ENCODE measurements at places on chromosomes 2 and 18.

DNA sequence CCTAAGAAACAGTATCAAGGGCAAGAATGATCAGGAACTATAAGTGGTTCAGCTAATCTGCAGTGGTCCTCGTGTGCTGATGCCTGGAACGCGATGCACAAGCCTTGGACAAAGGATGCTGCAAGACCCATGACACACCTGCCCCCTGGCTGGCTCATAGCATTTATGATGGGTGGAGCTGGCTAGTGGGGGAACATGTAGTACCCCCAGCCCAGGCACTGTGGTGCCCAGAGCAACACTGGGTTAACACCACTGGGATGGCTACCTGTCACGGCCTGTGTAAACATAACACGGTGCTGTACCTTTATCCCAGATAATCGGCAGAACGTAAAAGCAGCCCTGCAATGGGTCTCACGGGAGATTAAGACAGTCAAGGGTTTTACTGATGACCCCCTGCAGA, 60.3 kb upstream of the PEX13 start:
- DNase-seq, result no peak

GRCh38 chr2:44851518-44851917, 90.0 kb upstream of the SIX3 start:
- DNase-seq, result no peak

GRCh38 chr2:168426861-168427260, 29.2 kb upstream of the CERS6 start:
- DNase-seq, result no peak

GRCh38 chr2:385785-386184, 97.9 kb upstream of the ALKAL2 start:
- no peak for DNase-seq

DNA sequence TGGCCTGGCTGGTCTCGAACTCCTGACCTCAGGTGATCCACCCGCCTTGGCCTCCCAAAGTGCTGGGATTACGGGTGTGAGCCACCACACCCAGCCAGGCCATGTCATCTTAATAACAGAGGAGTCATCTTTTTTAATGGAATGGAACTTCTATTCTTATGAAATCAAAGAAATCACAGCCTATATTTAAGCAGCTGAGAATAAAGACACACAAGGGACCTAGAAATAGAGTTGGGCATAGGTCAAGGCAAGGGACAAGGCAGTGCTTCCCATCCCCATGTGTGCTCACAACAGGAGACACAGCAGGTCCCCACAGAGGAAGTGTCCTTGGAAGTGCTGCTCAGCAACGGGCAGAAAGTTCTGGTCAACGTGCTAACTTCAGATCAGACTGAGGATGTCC, 3.2 kb downstream of the SNX17 start:
- no peak for DNase-seq

DNA sequence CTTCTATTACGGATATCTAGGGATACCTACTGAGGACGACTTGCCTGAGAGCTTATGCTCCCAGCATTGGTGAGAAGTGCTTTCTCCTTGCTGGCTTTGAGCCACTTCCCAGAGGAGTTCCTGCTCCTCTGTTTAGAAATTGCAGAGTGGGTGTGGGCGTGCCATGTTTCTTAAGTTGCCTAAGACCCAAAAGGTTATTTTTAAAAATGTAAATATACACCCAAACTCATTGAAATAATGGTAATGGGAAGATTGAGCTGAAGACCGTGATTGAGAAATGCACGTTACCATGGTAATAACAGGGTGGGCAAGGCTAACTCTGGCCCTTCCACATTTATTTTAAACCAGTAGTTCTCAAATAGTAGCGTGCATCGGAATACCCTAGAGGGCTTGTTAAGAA, 17.2 kb upstream of the TMEM200C start:
- no peak for DNase-seq

DNA sequence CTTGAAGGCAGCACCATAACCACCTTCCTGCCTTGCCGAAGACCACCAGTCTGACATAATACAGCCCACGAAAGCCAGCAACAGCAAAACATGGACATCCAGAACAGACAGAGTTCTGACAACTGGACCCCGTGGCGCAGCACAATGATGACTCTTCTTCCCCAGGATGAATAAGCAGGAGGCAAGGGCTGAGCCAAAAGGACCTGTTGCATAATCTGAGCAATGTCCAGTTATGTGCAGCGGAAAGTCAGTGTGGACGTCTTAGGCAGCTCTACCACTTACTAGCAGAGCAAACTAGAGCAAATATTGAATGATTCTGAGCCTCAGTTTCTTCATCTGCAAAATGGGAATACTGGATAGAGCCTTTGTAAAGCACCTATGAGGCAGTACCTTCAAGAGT, 225.1 kb downstream of the ZBTB7C start:
- DNase-seq, result no peak

- no peak for DNase-seq
These were observed 83.3 kb downstream of the PTGR3 start for GRCh38 chr18:75125382-75126331.

DNA sequence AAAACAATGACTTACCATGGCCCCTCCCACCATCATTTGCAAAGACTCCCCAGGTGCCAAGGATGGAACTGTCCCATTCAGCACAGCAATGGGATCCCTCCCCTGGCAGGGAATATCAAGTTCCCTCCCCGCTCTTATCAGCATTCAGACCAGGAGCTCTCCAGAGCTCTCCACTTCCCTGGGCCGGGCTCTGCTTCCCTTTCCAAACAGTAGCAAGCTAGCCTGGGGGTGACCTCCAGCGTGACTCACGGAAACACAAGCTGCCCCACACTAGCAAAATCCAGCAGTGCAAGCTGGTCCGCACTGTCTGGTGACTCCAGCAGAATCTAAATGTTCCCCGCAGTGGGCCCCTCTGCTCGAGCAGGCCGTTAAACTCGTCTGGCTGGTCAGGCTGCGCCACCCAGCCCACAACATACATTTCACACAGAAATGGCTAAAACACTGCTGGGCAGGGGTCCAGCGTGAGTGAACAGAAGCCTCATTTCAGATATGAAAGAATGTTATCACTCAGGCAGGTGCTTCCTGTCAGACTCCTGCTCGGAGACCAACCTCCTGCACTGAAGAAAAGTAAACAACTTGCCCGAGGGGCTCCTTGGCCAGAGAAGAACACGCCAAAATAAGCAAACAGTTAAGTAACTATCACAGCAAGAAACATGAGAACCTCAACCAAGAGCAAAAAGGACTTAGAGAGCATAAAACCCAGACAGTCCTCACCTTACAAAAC, 33.9 kb downstream of the STAT1 start:
- no peak for DNase-seq

- DNase-seq, result peak; percentile 53
These were observed 92.4 kb downstream of the DYSF start for GRCh38 chr2:71545572-71546274.

GRCh38 chr2:64376926-64377325, 77.0 kb upstream of the LGALSL start:
- DNase-seq, result no peak

DNA sequence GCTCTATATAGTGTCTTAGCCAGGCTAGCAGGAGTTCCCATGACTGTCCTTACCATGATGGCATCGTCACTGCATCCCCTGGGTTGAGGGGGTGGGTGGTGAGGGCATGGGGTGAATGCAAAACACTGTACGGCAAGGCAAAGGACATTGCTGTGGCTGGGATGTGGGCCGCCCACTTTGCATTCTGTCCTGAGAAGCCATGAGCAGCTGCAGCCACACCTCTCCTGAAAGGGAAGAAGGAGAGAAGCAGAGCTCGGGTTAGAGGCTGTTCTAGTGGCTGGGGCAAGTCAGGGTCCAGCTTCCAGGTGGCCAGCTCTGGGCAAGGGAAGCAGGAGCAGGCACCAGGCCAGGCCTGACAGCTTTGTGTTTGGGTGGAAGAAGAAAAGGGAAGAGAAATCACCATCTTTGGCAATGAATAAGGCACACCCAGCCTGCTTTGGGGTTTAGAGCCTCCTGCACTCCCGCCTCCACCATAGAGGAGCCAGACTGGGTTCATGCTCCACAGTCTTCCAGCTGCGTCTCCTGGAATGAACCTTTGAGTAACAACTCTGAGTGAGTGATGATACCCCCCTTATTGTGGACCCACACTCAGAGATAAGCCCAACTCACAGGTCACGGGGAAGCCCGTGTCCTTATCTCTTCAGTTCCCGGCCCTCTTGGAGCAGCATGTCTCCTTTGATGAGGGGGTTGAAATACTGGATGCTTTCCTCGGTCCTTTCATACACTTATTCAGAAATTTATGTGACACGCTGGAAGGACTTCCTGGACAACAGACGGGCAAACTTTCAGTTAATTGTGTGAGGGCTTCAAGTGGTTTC, 63.4 kb downstream of the INPP4A start:
- DNase-seq, result no peak

- DNase-seq, result no peak
These were observed 95.7 kb downstream of the CTIF start for GRCh38 chr18:48634491-48634890.

DNA sequence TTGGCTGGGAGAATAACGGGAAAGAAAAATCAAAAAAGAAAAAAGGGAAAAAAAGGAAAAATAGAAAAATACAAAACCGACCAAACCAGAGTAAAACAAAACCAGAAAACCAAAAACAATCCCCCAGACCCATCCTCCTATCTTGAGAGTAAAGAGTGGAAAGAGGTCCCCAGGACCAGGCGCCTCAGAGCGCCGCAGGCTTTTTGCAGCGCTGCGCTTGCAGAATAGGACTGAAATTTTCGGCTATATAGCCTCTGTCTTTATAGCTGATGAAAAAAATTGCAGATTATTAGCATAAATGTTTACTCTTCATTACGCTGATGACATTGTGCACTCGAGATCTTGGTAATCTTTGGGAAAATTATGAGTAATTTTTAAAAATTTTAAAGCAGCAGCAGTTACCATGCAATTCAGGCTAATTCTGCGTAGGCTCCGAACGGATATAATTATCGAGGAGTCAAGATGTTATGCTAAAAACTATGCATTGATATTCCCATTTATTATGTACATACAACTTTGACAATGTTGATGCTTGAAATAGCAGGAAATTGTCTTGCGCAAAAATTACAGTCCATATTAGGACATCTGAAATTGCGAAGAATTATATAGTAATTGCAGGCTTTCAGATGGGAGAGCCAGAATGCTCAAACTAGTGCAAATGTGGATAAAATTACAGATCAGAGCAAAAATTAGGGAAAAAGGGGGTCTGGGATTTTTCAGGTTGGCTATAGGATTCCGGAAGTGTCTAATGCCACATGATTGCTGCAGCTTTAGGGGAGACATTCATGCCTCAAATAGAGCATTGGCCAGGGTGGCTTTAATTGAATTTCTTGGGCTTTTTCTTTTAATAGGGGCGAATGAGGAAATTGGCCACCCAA, 8.3 kb downstream of the DLX1 start:
- DNase-seq, result no peak

- DNase-seq, result no peak
These were observed 18.0 kb upstream of the LBH start for GRCh38 chr2:30213326-30213725.

- no peak for DNase-seq
These were observed 41.9 kb downstream of the ITGB6 start for GRCh38 chr2:160157861-160158829.

GRCh38 chr2:28463211-28463816, 32.5 kb upstream of the PLB1 start:
- no peak for DNase-seq

- no peak for DNase-seq
These were observed 172.6 kb downstream of the PRPF40A start for GRCh38 chr2:152544638-152545037.

- DNase-seq, result no peak
These were observed 56.8 kb downstream of the COX7A2L start for GRCh38 chr2:42304059-42304713.

- DNase-seq, result no peak
These were observed 886.0 kb upstream of the CDH2 start for GRCh38 chr18:29062921-29063320.

- peak; percentile 48 for DNase-seq
These were observed 2.2 kb downstream of the PLEKHA3 start for GRCh38 chr2:178482437-178482836.

DNA sequence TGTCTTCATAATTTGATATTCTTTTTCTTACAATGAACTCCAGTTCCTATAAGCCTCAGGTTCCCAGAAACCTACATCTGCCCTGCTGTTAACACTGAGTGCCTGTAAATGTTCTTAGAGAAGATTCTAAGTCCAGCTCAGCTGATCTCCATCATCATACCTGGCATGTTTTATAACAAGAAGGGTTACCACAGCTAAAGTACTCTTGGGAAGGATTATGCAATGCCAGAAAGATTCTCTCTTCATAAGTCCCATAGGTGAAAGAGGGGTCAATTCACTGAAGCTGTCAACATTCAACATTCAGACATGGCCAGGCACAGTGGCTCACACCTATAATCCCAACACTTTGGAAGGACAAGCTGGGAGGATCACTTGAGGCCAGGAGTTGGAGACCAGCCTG, 31.3 kb upstream of the PTPN4 start:
- DNase-seq, result no peak

DNA sequence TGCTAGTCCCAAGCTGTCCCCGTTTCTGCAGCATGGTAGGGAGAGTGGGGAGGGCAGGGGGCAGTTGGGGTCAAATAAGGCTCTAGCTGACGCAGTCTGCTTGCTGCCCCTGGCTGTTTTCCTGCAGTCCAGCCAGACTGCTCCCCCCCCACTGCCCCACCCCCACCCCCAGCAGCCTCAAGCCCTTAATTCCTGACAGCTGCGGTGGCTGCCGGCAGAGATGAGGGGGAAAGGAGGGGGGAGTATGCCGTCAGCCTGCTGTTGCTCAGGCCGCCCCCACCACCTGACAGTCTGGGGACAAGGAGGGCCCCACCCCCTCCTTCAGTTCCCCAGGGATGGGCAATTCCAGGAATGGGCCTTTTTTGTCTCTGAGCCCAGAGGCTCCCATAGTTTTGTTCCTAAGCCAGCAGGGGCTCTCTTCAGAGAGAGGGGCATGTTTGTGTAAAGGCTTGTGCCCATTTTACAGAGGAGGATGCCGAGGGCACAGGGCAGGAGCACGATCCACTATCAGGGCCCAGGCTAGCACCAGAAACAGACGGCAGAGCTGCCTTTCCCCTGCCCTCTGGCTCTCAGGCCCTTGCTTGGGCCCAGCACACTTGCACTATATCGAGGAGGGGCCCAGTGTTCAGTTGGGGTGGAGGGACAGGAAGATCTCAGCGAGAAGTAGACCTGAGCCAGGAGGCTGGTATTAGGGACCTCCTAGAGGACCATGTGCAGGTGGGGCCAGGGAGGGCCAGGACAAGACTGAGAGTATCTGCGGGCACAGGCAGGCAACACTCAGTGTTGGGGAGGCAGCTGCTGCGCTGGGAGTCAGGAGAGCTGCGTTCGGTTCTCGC, 1.5 kb upstream of the WNT10A start:
- DNase-seq, result no peak

DNA sequence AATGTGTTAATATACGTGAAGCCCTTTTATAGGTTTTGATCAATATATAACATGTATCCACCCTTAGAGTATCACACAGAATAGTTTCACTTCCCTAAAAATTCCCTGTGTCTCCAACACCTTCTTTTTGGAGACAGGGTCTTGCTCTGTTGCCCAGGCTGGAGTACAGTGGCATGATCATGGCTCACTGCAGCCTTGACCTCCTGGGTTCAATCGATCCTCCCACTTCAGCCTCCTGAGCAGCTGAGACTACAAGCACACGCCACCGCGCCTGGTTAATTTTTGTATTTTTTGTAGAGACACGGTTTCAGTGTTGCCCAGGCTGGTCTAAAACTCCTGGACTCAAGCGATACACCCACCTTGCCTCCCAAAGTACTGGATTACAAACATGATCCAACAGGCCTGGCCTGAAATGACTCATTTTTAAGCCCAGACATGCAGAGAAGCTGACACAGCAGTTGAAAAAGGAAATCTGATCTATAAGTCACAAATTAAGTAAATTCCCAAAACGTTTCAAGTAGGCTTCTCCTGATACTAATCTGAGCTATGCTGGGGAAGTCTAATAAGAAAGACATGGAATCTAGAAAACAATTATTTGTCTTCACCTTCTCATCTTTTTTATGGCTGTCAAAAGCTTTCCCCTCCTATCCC, 2.9 kb downstream of the DUSP11 start:
- DNase-seq, result no peak

GRCh38 chr2:121375621-121376159, 90.7 kb upstream of the TFCP2L1 start:
- DNase-seq, result no peak

Data from germinal center (tissue), 1 donor.